ENCODE measurements at places on chromosomes 12 and 14. TPM values are rescaled to one million over a fixed set of nuclear protein-coding genes. Genes with fewer than 3 reads are reported as not detected.

GRCh38 chr12:55797068-55797467 lies 20.5 kb downstream of the SARNP start:
- peaks cover 76% of the 10 kb centered on the region for H3K36me3 ChIP-seq
- H3K4me1 ChIP-seq = no peaks in the 10 kb centered on the region
- peak; percentile 18 for DNase-seq
- no peak overlapping the region for H3K4me3 ChIP-seq

DNA sequence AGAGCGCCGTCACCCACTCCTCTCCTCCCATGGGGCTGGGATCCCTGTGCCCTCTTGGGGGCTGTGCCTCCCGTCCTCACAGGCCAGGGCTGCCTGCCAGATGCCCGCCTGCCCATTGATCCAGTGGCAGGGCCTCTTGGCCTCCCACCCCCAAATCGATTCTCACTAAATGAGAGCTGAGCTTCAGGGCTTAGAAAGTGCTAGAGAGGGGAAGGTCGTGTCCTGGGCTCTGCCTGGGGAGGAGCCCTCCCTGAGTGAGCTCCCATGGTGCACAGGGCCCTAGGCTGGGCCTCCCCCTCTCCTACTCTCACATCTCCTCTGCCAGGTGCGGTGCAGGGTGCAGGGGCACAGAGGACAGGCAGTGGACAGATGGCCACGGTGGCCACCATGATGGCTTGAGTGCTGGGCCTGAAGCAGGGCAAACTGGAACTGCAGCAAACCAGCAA lies 9.2 kb downstream of the BEGAIN start:
- 0 out of 2 replicates have a peak, but pooled peaks cover 3% of the 10 kb centered on the region for H3K27me3 ChIP-seq
- no peak overlapping the region for H3K27ac ChIP-seq
- H3K4me1 ChIP-seq = no peaks in the 10 kb centered on the region
- no peak for DNase-seq
- H3K4me3 ChIP-seq = no peak overlapping the region
- H3K36me3 ChIP-seq = no peaks in the 10 kb centered on the region

- no peaks in the 10 kb centered on the region for H3K27me3 ChIP-seq
- H3K4me3 ChIP-seq = no peak overlapping the region
- peak; percentile 25 for DNase-seq
- H3K36me3 ChIP-seq = no peaks in the 10 kb centered on the region
- no peaks in the 10 kb centered on the region for H3K4me1 ChIP-seq
Observed at GRCh38 chr14:61940666-61941420, 178.6 kb downstream of the SNAPC1 start.

DNA sequence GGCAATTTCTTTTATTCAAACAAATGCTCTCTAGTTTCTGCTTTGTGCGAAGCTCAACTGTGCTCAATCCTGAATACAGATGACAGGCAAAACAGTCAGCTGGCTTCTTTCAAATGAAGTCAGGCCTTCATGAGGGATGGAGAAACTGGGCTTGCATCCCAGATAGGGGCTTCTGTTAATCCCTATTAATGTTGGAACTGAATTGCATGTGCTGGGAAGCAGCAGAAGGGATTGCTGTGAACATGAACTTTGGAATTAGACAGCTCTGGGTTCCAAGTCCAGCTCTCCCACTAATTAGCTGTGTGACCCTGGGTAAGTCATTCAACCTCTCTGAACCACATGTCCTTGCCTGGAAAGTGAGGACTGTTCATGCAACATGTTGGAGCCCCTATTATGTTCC lies 21.1 kb upstream of the CORO1C start:
- no peak overlapping the region for H3K4me3 ChIP-seq
- no peak for DNase-seq
- H3K36me3 ChIP-seq = no peaks in the 10 kb centered on the region
- no peak overlapping the region for H3K27ac ChIP-seq
- H3K4me1 ChIP-seq = no peaks in the 10 kb centered on the region

- no peaks in the 10 kb centered on the region for H3K27me3 ChIP-seq
- H3K36me3 ChIP-seq = no peaks in the 10 kb centered on the region
- H3K4me1 ChIP-seq = peaks cover 17% of the 10 kb centered on the region
- no peak for DNase-seq
- no peak overlapping the region for H3K4me3 ChIP-seq
- H3K27ac ChIP-seq = peak overlapping the region; percentile 63
Observed at GRCh38 chr14:42856106-42856505, 1249.4 kb downstream of the LRFN5 start.

- H3K36me3 ChIP-seq = no peaks in the 10 kb centered on the region
- peaks cover 10% of the 10 kb centered on the region for H3K4me1 ChIP-seq
- no peak for DNase-seq
- no peak overlapping the region for H3K4me3 ChIP-seq
- no peaks in the 10 kb centered on the region for H3K27me3 ChIP-seq
Observed at GRCh38 chr14:104438166-104438887, 141.2 kb upstream of the C14orf180 start.

DNA sequence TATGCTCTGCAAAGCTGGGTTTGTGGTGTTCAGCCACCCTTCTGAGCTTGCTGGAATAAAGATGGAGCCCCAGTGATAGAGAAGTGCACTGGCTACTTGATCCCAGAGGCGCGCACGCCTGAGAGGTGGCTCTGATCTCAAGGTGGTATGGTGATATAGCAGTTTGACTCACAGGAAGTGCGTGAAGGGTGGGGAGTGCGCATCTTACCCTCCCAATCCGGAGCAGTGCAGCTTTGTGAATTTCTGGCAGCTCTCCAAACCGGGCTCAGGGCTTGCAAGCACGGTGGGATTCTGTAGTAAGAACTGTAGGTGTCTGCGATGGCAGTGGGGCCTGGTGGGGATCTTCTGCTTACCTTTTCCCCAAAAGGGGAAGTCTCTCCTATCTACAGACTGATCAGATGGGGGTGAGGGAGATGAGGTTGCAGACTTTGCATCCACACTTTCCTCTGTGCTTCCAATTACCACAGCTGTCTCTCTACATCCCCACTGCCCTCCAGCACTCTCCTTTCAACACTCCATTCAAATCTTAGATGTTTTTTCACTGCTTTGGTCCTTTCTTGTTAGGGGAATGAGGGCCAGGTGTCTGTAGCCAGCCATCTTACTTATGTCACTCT lies 197.4 kb upstream of the SLC38A2 start:
- no peak overlapping the region for H3K27ac ChIP-seq
- DNase-seq = peak; percentile 65
- H3K27me3 ChIP-seq = no peaks in the 10 kb centered on the region
- no peak overlapping the region for H3K4me3 ChIP-seq
- no peaks in the 10 kb centered on the region for H3K36me3 ChIP-seq

DNA sequence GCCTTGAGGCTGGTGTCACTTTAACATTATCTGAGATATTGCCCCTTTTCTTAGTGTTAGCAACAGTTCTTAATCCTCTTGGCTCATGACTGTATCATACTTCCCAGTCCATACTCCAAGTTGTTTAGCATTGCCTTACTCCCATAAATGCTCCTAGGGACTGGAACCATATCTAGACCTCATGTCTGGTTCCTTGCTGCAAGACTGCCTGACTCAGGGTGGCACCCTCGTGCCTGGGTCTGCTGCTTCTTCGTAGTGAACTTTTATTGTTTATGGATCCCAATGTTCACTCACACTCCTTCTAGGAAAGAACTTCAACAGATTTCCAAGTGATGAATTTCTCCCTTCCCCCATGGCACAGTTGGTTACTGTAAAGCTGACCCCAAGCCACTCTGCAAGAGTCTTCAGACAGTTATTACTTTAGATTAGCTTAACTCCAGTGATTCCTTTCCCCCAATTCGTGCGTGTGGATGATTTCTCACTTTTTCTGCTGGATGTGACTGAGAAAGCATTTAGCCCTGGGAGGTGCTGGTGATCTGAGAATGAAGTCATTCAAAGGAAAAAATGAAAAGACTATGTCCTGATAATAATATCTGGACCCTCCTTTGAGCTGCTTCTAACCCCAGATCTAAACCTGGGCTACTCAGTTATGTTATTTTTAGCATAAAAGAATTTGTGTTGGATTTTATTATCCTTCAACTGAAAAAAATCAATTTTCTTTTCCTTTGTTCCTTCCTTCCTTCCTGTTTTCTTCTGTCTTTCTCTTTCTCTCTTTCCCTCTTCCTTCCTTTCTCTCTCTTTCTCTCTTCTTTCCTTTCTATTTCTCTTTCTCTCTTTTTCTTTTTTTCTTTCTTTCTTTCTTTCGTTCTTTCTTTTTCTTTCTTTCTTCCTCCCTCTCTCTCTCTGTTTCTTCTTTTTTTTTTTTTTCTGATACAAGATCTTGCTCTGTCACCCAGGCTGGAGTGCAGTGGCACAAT lies 47.5 kb upstream of the PPP1R12A start:
- H3K4me1 ChIP-seq = no peaks in the 10 kb centered on the region
- DNase-seq = no peak
- no peak overlapping the region for H3K27ac ChIP-seq
- no peaks in the 10 kb centered on the region for H3K27me3 ChIP-seq
- no peak overlapping the region for H3K4me3 ChIP-seq
- H3K36me3 ChIP-seq = no peaks in the 10 kb centered on the region

GRCh38 chr14:70357557-70357956 lies 1.9 kb downstream of the COX16 start:
- H3K36me3 ChIP-seq = 0 out of 2 replicates have a peak, but pooled peaks cover 3% of the 10 kb centered on the region
- no peaks in the 10 kb centered on the region for H3K27me3 ChIP-seq
- no peak for DNase-seq
- no peak overlapping the region for H3K27ac ChIP-seq

DNA sequence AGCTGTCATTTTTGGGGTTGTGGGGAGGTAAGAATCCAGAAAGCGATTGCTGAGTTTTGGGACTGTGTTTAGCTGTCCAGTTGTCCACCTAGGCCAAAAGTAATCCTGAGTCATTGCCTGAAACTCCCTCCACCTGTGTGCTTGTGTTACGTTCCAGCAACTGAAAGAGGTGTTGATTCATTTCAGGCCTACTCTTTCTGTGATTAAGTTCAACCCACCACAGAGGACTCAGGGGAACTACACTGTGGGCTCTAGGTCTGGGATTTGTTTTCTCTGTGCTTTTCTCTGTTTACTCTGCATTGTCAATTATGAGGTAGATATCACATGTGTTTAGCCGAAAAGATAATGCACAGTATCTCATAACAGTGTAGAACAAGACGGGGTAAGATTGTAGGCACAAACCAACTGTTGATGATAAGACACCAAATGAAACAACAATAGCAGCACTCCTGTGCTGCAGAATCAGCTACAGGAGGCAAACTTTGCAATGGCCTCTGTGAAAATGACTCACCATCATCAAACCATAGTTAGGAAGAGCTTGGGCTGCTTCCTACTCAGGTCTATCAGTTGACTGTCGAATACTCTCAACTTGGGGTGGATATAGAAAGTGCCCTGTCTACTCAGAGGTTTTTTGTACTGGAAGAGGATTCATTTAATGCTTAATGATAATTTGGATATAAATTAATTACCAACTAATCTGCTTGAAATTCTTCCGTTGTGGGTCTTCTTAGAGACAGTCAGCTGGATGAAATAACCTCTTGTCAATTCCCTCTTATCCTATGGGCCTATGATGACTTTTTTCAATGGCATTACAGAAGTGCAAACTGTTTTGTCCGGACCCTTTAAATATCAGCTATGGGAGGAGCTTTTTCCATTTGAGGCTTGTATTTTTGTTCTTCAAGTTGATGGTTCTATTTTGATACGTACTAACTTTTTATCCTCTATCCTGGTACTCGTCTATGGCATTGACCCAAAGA lies 385.9 kb downstream of the BMP4 start:
- H3K4me1 ChIP-seq = peaks cover 30% of the 10 kb centered on the region
- H3K4me3 ChIP-seq = no peak overlapping the region
- H3K27ac ChIP-seq = peak overlapping the region; percentile 5
- no peak for DNase-seq

DNA sequence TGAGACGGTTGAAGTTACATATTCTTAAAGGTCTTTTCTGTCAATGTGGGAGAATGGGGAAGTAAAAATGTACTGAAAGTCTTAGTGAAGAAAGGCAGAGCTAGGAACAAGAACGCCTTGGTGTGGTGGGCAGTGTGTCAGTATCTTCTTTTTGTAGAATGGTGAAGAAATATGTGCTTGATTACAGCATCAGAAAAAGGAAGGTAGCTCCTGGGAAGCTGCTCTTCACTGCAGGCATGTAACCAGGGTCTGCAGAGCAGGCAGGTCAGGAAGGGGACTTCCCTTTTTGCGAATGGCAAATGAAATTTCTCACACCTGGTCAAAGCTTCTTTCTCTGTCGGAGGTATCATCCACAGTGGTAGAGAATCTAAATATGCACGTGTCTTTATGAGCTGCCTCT lies 226.2 kb downstream of the ADAMTS20 start:
- H3K27me3 ChIP-seq = no peaks in the 10 kb centered on the region
- no peaks in the 10 kb centered on the region for H3K36me3 ChIP-seq
- H3K4me1 ChIP-seq = no peaks in the 10 kb centered on the region

DNA sequence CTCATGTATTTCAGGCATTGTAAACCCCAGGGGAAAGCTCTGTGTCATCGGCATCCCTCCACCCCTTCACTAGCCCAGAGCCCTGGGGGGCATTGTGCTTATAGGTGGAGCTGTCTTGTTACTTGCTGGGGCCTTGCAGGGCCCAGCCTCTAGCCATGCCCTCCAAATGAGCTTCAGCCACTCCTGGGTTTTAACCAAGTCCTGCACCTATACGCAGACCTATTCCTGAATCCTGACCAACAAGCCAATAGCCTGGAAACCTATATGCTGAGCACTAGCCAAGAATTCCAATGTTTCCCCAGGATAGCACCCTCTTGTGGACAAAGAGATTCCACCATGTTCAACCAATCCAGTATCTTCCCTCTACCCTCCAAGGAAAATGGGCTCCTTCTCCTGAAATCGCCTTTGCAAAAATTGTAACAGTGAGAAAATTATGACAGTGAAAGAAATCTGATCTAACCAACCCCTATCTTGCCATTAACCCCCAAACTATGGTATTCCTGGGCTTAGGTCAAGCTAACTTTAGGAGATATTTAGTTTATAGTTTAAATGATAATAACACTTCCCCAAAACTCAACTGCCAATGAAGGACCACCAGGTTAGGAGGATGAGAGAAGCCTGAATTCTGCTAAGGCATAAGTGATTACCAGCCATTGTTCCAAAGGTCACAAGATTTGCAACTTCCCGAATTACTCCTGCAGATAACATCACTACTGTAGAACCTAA lies 55.5 kb downstream of the TTC7B start:
- no peak overlapping the region for H3K27ac ChIP-seq
- H3K4me3 ChIP-seq = no peak overlapping the region

DNA sequence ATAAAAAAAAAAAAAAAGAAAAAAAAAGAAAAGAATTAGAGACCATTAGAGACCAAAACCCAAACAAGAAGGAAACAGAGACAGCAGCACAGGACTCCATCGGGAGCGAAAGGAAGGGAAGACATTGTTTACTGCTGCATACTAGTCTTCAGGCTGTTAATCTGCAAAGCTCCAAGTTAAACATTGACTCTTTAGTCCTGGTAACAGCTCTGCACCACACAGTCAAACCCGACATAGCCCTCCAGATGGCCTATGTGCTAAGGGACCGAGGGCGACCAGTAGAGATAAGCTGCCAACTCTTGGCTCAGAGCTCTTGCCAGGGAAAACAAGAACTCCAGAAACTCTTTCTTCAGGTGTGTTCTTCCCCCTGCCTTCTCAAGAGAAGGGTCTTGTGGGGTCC lies 7.8 kb downstream of the P2RX4 start:
- no peaks in the 10 kb centered on the region for H3K27me3 ChIP-seq
- H3K27ac ChIP-seq = no peak overlapping the region
- peaks cover 5% of the 10 kb centered on the region for H3K4me1 ChIP-seq
- H3K36me3 ChIP-seq = no peaks in the 10 kb centered on the region
- DNase-seq = no peak

Gene KCTD10
- total RNA-seq = 37.7 TPM

Gene OS9
- total RNA-seq = 1,701 TPM

Gene OTOGL
- total RNA-seq = 0.10 TPM

Gene DIO3
- total RNA-seq = not detected

Gene COX8C
- not detected for total RNA-seq

All from SJCRH30 (cell line).